ENCODE measurements at places on chromosomes 4 and X. TPM values are rescaled to one million over a fixed set of nuclear protein-coding genes. Genes with fewer than 3 reads are reported as not detected.

- DNase-seq = no peak
Observed at GRCh38 chrX:48516285-48516684, 5.3 kb upstream of the EBP start.

Gene S100G
- total RNA-seq = not detected

DNA sequence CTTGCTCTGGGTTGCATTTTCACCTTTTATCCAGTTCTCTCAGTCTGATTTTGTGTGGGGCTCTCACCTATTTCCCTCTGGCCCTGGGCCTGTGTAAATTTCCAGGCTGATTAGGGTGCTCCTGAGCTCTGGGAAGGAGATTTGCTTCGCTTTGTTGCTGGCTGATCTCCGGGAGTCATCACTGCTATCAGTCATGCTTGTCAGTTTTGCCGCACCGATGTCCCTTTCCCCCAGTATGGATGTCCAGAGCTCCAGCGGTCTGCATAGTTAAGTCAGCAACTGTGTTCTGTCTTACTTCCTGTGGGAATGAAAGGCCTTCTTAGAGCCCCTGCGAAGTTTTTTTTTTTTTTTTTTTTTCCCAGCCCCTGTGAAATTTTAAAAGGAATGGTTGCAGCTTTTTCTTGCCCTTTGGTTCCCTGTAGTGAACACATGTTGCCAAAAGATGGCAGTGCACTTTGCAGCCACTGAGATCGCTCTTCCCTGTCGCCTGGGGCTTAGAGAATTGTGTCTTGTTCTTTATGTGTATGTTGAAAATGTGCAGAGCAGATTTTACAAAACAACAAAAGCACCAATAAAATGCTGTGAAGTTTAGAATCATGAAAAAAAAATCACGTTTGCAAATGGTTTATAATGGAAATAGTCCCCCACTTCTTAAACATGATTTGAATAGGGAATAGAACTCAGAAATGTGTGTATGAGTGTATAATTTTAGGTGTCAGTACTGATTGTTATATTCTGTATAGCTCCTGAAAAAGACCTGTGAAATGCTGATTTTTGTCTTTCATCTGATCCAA is 109.1 kb upstream of the SLC4A4 start:
- peak; percentile 9 for DNase-seq

DNA sequence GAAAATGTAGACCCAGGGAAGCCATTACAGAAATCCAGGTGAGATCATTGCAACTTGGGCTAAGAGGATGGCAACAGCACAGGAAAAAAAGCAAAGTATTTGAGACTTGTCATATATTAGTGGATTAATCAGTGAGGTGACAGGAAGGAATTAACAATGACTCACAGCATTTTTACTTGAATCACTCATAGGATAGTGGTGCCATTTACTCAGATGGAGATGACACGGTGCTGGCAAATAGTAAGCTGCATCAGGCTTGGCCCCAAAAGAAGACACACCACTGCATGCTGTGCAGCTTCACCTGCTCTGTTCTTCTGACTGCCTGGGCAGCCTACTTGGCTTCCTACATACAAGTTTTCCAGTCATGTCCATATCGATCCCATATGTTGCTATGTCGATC is 144.8 kb downstream of the FRYL start:
- DNase-seq = no peak

DNA sequence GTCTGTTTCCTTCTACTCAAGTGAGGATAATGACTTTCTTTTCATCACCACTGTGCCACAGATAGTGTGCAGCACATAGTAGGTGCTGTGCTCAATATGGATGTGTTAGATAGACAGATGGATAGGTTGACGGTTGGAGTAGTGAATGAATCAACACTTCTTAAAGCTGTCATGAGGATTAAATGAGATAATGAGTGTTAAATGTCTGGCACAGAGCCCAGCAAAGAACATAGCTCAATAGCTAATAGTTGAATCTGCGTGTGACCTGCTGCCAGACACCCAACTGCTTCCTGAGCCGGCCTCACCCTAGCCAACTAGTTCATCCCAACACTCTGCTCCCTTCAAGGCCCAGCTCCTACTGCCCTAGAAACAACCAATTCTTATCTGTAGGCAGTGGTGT is 67.7 kb upstream of the PJA1 start:
- no peak for DNase-seq

DNA sequence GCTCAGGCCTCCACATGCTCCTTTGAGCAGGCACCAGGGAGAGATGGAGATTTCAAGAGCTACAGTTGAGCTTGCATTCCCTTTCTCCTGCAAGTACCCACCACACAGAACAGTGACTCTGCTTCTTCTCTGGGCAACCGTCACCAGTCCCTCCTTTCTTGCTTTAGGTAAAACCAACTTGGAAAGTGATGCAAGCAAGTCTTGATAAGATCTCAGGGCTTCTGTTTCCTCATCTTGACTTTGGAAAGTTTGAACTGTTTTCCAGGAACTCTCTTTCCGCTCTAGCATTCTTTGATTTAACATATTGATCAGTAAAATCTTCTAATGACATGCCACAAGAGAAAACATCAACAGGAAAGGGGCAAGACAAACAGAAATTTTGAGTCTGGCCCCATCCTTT is 73.7 kb downstream of the USP46 start:
- no peak for DNase-seq

Gene COX7B2
- total RNA-seq = not detected

DNA sequence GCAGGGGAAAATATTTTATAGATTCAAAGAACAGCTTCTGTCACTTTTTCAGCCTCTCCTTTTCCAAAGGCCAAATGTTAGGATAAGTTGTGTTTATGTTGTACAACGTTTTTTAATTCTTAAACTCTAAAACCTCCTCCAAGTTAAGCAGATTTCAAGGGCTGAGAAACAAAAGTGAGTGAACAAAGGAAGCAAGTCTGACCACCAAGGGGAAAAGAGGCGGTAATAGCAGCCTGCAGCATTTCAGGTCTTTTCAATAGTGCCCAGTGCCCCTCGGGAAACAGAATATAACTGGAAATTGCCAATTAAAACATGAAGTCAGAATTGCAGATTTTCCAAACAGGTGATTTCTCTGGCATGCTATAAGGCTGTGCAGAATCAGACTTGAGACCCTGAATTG is 510.0 kb upstream of the HTR2C start:
- DNase-seq = no peak

GRCh38 chr4:44914748-44915147 is 188.4 kb upstream of the GNPDA2 start:
- DNase-seq = no peak

Gene GC
- not detected for total RNA-seq

Gene CORIN
- not detected for total RNA-seq

Gene EPHA5
- not detected for total RNA-seq

GRCh38 chrX:45126158-45126557 is 74.5 kb downstream of the DIPK2B start:
- no peak for DNase-seq

DNA sequence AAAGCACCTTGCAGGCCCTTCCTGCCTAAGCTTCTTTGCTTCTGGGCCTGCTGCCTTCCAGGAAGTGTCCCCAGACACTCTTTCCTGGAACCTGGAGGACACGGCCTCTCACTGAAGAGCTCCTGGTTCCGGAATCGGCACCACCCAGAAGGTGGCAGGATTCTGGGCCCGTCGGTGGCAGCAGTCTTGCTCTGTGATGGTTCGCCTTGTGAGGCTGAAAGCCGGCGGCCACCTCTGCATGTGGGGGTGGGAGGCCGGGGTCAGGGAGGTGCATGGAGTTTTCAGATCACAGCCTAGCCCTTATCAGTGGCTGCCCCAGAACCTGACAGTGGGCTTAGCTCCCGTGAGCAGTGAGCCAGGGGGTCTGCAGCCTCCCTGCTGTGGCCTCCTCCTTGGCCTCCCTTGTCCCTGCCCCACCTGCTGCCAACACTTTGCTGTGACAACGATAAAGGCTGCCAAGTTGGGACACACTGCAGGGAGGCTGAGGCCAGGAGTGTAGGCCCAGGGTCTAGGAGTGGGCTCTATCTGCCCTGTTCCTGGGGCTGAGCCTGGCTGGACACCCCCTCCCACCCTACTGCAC is 30.8 kb upstream of the GPR78 start:
- DNase-seq = no peak

- DNase-seq = no peak
Observed at GRCh38 chr4:6530301-6530700, 44.7 kb upstream of the MAN2B2 start.

DNA sequence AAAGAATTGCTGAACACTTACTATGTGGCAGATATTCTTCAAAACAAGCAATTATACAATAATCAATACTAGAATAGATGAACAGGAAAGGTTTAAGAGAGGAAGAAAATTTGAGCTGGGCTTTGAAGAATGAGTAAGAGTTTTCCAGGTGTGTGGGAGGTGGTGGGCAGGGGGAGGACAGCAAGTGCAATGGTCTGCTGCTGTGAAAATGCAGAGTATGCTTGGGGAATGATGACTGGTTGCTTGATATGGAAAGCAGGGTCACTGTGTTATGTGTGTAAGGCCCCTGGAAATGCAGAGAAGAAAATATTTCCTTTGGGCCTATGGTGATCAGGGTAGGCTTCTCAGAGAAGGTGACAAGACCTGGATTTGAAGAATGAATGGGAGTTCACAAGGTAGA is 300.3 kb downstream of the CAMK2D start:
- DNase-seq = no peak

Gene GPC3
- 5.7 TPM for total RNA-seq

- DNase-seq = no peak
Observed at GRCh38 chr4:79442422-79442821, 34.4 kb upstream of the GK2 start.

DNA sequence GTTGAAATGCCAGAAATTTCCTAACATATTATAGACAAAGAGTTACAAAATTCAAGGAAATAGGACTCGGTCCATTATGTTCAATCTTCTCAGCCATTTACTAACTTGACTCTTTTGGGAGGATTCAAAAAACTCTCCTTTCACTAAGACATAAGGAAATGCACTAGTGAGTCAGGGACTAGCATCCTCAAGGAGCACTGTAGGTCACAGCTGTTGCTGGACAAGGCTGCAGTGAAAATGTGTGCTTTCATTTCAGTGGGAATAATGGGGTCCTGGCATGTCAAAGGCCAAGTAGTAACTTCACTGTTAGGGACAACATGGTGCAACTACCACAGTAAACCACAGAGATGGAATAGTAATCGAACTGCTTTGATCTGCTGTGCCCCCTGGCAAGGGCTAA is 56.9 kb upstream of the ABCG2 start:
- no peak for DNase-seq

Gene GPR143
- not detected for total RNA-seq

DNA sequence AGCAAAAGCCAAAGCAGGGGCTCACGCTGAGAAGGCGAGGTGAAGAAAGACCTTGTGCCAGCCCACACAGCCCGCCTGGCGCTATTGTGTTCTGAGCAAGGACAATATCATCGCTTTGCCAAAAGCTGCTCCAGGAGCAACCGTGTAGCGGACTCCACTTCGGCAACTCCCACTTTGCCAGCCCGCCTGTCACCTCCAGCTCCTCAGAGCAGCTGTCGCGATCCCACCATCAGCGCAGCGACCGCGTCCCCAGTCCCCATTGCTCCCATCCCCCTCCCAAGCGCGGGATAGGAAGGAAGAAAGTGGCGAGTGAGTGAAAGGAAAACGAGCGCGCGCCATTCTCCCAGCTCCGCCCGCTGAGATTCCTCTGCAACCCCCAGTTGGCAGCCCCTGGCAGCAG is 759 bp downstream of the ZC4H2 start:
- DNase-seq = peak; percentile 12

- no peak for DNase-seq
Observed at GRCh38 chr4:36214735-36215485, 29.4 kb downstream of the ARAP2 start.

Gene MAGEA2
- total RNA-seq = not detected

DNA sequence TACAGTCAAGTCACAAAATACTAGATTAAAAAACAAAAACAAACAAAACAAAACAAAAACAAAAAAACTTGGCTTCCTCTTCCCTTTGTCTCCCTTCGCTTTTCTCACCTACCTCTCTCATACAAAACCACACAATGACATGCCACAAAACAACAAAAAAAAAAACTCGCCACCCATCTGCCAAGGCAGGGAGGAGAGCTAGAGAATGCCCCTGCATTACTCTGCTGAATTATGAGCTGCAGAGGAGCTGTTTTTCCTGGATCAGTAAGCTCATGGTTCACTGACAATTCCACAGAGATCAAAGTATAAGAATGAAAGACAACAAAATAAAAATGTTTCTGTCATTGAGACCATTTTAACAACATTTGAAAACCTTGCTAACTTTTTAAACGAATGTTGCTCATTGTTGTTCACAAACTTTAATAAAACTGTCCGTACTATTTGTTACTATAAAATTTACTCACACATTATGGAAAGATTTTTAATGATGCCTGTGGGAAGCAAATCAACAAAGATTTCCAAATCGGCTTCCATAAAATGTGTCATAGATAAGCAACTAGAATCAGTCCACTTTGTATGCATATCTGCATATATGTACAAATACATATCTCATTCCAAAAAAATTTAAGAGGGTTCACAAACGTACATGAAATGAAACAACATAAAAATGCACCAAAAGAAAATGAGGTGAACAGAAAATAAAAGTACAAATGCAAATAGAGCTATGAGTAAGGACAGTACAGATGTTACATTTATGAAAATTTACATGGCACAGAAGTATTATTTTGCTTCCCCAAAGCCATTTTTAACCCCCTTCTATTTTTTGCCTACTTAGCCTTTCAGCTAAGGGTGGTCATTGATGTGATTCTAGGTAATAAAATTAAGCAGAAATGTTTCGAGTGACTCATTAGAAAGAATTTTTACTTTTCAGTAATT is 252.4 kb upstream of the FAT4 start:
- peak; percentile 11 for DNase-seq

Gene IL13RA2
- total RNA-seq = not detected

GRCh38 chr4:115671581-115671980 is 558.2 kb upstream of the NDST4 start:
- no peak for DNase-seq

DNA sequence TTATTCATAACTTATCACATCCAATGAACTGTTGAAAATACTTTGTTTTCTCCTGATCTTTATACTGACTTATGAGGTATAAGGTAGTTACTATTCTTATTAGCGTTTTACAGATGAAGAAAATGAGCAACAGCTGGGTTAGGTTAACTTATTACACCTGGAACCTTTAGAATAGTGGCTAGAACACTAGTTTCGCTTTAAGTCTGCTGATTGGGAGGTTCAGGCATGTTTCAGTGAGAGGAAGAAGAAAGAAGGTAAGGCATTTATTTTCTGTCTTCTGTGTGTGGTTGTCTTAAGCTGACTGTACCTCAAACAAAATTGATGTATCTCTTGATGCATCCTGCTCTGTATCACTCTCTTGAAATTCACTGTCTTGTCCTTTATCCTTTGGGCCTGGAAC is 302.5 kb downstream of the GRID2 start:
- no peak for DNase-seq

Gene AASDH
- total RNA-seq = 8.4 TPM

Gene CT83
- total RNA-seq = not detected

Gene SMIM10L2A
- not detected for total RNA-seq

Gene AFF2
- total RNA-seq = 0.13 TPM

- DNase-seq = no peak
Observed at GRCh38 chrX:124231451-124231759, 101.1 kb upstream of the TEX13D start.

Gene SSX4
- total RNA-seq = not detected

DNA sequence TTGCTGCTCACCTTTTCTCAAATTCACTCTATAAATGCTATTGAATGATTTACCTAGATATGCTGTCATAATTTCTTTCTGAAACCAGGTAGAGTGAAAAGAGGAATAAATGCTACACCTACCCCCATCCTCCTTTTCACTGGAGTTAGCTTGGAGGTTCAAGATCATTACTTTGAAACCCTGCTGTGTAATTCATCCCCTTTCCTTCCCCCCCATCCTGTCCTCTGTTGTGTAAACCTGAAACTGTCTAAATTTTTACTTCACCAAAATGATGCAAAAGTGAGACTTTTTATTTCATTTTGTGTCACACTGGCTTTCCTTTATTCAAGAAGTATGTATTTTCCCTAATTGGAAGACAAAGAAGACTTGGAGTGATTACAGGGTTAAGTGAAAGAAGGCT is 5.4 kb downstream of the ZCCHC18 start:
- DNase-seq = no peak

Gene GABRG1
- not detected for total RNA-seq
